NCI-H446 treated with DMSO at 0.1 percent for 48 hours (cell line): ENCODE measurements at places on chromosomes 13 and 19.

DNA sequence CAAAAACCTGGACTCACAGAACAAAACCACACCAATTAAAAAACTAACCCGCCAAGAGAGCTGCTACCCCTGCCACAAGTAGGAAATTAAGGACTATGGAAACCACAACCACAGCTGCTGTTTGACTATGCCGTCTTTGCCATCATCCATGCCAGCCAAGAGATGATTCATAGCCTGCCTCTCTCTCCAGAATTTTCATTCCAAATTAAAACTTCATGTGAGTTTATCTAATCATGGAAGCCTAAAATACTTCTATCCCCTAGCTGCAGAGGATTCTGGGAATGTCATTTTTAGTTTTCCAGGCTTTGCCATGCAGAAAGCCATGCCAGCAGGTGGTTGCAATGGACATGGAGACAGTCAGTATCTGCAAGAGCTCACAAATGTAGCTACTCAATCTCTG lies 27.6 kb upstream of the GTF2F2 start:
- peak; percentile 23 for DNase-seq

- DNase-seq: no peak
These were observed 9.2 kb downstream of the PARP4 start for GRCh38 chr13:24503379-24503696.

DNA sequence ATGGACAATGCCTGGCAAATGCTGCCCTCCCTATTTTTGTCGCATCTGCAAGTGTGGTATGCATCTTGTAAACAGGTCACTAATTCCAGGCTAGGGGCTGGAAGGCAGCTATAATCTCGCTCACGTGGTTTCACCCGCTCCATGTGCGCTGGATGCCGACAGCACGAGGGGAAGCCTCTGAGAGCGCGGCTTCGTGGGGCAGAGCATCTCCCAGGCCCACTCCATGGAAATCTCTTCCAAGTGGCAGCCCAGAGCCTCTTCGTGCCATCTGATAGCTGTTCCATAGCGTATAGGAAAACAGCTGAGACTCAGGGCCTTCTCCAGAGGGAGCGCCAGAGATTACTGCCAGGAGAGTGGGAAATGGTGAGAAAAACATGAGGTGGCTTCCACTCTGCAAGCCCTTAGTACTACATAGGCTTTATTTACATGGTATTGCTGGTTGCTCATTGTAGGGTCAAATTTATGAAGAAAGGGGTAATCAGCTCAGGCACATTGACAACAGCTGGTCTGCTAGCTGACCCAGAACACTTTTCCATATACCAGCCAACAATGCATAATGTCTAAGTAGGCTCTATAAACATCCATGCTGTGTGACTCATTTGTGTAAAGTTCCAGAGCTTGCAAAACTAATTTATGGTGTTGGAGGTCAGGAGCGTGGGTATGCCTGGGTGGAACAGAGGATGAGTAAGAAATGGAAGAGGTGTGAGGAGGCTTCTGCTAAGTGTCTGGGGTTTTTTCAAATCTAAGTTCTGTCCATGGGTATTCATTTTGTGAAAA lies 165.2 kb downstream of the SHISA2 start:
- DNase-seq: no peak

GRCh38 chr13:38735665-38736440 lies 49.0 kb downstream of the FREM2 start:
- DNase-seq: no peak
